AG10803 (cell line): ENCODE measurements at places on chromosomes 5 and 9.

DNA sequence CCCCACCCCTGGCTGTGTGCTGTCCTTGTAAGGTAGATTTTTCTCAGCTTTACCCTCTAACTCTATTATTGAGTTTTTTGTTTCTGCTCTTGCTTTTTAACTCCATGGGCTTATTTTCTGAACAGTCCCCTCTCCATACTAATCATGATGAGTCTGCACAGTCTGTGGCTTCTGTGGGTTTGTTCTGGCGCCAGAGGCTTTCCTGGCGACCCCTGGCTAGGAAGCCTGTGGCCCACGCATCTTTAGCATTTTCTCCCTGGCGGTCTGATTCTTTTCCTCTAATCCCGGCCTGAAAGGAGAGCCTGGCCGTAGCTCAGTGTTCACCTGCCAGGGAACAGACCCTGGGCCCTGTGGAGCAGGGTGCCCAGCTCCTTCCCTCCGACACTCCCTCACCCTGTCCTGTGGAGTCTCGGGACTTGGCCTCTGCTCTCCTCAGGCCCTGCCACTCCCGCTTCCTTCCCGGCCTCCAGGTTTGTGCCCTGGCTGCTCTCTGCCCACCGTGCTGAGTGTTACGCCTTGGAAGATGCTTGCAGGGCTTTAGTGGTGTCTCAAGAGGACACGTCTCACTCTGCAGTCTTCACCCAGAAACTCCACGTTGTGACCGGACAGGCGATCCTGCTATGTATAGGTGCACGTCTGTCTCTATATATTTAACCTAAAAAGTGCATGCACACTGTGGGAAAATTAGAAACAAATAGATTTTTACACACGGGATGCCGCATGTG lies 31.7 kb upstream of the LRRC14B start:
- DNase-seq = peak; percentile 54

DNA sequence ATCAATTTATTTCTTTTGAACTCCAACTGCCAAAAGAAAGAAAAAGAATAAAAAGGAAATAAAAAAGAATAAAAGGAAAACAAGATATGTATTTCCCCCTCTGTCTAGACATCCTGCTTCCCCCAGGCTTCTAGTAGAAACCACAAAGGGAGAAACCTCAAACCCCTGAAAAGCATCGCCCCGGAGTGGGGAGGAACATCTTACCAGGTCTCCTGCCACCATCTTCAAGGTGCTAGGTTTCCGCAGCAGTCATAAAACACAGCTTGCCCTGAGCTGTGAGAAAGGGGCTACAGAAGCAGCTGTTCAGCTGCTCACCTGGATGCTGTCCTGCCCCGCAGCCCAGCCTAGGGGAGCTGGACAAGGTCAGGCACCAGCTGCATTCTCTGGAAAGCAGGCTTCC lies 487.7 kb downstream of the GADD45G start:
- DNase-seq = no peak

GRCh38 chr9:104074876-104075275 lies 19.2 kb upstream of the SMC2 start:
- DNase-seq = peak; percentile 79

GRCh38 chr9:81377921-81378320 lies 311.4 kb downstream of the TLE1 start:
- DNase-seq = no peak

- no peak for DNase-seq
Measured at GRCh38 chr5:2259494-2260107, 376.9 kb upstream of the IRX4 start.

DNA sequence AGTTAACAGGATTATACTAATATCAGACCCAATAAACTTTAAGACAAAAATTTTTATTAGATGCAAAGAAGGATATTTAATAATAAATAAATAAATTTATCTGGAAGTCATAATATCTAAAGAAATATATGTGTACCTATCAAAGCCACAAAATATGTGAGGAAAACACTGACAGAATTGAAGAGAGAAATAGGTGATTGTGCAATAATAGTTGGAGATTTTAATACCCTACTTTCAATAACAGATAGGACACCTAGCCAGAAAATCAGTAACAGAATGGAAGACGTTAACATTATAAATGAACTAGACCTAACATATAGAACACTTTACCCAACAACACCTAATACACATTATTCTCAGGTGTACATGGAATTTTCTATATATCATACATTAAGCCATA lies 541.4 kb upstream of the SMC2 start:
- no peak for DNase-seq

GRCh38 chr9:118809160-118809625 lies 560.0 kb downstream of the BRINP1 start:
- DNase-seq = no peak

DNA sequence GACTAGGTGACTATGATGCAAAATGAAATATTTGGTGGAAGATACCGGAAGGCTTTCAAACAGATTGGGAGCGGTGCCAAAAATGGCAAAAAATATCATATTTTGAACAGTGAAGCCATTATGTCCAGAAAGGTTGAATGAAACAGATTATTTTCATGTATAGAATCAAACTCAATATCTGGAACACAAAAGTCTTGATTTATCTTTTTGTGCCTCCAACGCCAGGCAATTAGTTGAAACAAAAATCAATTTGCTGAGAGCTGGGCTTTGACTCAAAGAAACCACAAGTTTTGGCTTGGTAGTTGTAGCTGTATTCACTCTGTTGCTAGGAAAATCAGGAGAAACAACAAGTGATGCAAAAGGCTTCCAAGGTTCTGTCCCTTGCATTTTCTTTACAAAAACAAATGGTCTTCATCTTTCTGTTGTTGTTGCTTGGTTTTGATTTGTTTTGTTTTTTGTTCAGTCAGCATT lies 421.7 kb upstream of the TYRP1 start:
- DNase-seq = no peak

DNA sequence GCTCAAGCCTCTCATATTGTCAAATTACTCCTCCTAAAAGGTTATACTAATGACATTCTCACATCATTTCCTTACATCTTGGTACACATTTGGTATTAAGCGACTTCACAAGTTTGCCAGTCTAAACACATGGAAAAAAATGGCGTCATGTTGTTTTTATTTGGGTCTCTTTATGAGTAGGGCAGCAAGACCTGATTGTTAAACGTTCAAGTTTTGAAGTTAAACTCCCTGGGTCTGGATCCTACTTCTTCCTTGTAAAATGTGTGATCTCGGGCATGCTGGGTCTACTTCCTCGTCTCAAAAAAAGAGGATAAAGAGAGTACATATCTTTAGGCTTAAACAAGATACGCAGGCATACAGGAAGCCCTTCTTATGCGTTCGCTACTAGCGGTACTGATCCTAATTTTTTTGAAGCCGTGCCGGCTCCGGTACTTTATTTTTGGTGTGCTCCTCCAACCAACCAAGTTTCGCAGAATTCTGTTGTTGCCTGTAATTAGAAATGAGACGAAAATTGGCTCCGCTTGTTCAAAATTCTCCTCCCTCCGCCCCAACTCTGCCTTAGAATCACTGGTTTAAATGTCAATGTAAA lies 596 bp upstream of the CDC37L1 start:
- peak; percentile 18 for DNase-seq

DNA sequence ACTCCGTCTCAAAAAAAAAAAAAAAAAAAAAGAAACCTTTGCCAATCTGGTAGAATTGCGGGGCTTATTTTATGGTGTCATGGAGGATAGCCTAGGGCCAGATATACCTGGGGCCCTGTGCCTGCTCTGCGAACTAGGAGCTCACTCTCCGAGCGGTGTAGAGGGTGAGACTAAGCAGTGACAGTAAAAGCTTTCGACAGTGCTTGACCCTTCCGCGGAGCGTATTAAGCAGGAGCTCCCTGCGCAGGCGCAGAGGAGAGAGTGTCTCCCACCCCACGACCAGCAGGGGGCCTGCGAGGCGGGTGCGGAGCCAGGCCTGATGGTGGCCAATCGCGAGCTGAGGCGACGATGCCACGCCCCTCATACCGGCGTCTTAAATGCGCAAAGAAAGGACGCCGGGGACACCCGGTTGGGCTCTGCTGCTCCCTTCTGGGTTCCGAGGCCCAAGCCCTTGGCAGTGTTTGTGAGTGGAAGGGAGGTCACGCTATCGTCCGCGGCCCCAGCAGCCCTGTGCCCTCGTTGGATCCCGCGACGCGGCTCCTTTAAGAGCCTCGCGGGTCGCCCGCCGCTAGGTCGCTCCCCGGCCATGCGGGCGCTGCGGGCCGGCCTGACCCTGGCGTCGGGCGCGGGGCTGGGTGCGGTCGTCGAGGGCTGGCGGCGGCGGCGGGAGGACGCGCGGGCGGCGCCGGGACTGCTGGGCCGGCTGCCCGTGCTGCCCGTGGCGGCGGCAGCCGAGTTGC lies at the start of gene ENDOG:
TSS of gene ENDOG (plus strand) at position 402 of the 740 bp plus-strand sequence. CDS start at position 587, 185 bp downstream.
- peak; percentile 93 for DNase-seq

GRCh38 chr9:116391306-116391900 lies 237.8 kb downstream of the PAPPA start:
- DNase-seq = peak; percentile 81

DNA sequence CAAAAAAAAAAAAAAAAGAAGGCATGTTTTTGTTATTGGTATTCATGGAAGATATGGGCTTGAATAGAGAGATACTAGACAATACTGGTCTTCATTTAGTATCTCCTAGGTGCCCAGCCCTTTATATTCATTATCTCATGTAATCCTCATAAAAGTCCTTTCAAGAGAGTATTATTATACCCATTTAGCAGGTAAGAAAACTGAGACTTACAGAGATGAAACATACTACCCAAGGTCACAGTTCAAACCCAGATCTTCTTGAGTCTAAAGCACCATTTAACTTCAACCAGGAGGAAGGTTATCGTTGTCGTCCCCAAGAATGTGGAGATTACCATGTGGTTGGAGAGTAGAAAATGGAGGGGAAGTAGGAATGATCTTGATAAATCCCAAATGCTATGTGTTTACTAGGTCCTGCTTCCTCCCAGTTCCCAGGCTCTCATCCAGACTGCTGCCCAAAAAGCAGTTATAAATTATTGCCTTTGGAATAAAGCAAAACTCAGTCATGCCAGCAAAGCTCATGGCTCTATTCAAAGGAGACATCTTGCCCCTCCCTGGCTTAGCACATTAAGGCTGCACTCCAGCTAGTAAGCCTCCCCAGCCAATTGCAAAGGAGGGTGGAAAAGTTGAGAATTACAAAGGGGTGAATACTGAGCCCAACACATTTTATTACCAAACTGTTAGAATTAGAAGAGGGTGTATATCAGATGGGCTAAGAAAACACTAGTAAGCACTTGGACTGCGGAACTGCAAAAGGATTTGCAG lies 163.9 kb downstream of the PIK3R1 start:
- peak; percentile 65 for DNase-seq

- DNase-seq = no peak
Measured at GRCh38 chr9:35976726-35977125, 18.8 kb upstream of the OR2S2 start.

GRCh38 chr5:154038261-154038706 lies 426 bp downstream of the FAM114A2 start:
- DNase-seq = no peak

DNA sequence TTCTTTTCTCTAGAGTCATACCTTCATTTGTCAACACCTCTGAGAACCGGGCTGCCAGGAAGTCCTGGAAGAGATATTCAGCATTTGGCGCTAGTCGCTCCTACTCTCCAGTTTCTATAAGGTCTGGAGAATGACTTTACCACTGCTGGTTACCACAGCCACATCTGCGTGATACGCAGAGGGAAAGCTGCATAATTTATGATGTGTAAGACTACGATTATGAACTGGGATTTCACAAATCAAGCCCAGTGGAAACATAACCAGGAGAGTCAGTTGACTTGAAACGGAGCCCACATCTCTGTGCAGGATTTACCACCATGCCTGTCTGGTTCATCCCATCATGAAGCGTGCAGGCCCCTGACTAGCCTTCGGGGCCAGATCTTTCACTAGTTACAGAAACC lies 72.6 kb downstream of the FGF1 start:
- peak; percentile 81 for DNase-seq

DNA sequence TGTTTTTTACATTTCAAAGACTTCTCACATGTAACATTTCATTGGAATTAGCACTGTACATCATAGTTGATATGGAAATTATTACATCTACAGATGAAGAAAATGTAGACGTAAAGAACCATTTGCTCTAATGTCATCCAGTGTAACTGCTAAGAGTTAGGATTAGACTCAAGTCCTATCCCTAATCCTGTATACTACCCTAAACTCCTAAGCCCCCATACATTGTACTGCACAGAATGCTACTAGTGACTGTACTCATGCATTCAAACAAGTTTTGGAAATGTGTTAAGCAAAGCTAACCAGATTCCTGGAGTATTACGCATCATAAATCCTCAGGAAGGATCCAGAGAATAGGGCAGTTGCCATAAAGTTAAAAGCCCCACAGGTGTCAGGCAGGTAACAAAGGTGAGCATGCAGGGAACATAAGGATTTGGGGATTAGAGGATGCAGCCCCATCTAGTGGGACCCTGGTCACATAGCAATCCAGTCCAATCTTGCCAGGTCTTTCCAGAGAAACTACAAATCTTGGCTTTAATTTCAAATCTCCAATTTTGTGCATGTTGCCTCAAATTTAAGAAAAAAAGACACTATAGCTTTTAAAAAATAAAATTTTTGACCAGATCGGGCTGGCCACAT lies 32.0 kb downstream of the HAVCR1 start:
- DNase-seq = no peak

DNA sequence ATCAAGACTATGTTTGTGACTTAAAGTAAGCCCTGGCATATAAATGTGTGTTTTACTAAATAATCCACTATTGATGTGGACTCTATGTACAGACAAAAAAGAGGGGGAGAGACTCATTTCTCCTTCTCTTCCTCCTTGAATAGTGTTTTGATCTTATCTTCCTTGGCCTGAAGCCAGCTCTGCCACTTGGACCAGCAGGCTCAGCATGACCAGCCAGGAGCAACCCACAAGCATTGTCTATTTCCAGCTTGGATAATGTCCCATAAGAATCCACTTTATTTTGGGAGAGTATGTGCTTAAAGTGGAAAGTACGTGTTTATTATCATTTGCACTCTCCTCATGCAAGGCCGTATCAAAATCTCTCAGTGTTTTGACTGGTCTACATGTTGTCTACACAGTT lies 23.8 kb upstream of the SLC46A2 start:
- DNase-seq = no peak

DNA sequence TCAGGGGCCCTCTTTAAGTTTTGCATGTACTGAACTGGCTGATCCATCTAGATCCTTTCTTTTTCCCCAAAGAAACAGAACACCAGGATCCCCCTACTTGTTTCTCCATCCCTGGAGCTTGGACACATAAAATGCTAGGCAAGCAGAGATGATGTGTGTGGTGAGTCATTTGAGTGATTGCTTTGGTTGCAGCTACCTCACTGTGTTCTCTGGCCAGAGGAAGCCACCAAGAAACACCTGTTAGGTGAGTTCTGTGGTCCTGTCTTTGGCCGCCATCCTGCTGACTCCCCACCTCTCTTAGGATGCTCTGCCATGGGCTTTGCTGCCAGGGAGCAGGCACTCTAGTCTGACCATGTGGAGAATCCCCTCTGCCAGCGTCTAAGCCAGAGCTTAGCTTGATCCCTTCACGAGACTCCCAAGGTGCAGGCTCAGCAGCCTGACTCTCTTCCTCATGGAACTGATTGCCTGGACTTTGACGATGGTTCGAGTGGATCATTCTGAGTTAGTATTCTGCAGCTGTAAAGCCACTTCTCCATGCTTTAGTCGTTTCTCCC lies 27.3 kb upstream of the DENND1A start:
- no peak for DNase-seq
